ENCODE measurements at places on chromosomes 2 and 18.

DNA sequence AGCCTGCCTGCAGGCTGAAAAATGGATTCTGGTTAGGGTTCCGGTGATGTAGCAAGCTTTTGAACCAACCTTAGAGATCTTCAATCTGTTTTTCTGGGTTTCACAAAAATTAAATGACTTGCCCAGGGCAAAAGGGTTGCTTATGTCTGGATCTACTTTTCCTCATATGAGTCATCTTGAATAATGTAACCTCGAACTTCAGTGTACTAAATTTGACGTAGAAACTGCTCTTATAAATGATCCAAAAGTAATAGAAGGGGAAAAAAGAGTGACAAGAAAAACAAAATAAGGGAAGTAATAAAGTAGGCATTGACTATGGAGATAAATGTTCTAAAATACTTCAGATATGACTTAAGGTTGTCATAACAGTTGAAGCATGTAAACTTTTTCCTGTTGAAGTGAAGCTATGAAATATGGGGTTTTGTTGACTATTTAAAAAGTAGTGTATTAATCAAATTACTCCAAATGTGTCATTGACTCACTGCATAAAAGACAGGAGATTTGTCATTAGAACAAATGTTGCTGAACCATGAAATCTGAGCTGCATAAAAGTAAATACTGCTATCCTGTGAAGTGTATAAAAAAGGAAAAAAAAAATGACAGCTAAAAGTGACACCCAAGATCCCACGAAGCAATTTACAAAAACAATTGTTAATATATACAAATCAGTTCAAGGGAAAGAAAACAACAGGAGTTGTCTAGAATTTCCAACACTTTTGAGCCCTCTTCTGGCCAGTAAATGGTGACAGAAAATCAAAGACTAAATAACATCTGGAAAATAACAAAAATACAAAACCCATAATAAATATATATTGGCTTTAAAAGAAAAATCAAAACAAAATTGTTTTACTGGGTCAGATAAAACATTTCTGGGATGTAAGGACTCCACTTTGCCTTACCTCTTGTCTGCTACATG is 103.6 kb upstream of the SERPINE2 start:
- no peak for DNase-seq

- DNase-seq: no peak
Measured at GRCh38 chr2:23492337-23492675, 107.3 kb downstream of the KLHL29 start.

- no peak for DNase-seq
Measured at GRCh38 chr2:95106081-95106480, 15.5 kb downstream of the MRPS5 start.

DNA sequence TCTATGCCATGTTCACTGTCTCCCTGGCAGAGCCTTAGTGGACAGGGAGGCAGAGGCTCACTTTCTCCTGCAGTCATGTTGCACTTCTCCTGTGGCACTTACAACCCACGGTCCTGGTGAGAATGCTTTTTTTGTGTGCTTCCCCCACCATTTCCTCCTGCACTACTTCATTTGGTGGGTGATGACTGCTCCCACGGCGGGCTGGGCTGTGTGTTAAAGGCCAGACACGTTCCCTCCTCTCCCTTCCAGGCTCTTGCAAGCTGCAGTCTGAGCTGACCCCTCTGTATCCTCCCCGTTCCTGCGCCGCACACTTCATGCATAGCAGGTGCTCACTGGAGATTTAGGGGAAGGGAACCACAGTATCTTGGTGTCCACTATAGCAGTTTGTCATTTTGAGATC is 170.5 kb downstream of the CELF4 start:
- DNase-seq: no peak

GRCh38 chr18:21714474-21714873 is 9.9 kb upstream of the ABHD3 start:
- no peak for DNase-seq

DNA sequence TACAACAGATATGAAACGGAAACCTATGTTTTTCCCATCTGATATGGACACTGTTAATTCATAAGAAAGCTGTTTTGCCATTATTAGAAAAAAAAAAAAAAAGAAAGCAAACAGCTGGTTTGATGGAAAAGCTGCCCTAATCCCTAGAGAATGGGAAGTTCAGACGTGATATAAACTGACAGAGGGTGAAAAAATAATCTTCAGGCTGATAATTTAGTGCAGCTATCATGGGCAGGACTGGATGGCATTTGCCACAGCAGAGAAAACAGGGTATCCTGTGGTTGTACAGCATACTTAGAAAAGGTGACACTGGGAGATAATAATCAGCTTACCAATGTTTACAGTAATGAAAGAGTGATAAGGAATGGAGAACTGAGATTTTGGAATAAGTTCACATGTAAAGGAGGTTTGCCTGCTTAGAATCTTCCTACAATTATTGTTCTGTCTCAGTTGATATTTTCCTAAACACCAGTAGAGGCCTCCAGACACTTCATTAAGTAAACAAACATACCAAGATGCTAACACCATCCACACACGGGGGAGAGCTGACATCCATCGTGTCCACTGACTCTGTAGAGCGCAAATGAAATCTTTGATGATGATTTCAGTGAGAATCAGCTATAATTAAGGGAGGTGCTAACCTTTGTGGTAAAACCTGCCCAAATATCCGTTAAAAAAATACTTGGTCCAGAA is 211.6 kb upstream of the MMADHC start:
- DNase-seq: no peak

DNA sequence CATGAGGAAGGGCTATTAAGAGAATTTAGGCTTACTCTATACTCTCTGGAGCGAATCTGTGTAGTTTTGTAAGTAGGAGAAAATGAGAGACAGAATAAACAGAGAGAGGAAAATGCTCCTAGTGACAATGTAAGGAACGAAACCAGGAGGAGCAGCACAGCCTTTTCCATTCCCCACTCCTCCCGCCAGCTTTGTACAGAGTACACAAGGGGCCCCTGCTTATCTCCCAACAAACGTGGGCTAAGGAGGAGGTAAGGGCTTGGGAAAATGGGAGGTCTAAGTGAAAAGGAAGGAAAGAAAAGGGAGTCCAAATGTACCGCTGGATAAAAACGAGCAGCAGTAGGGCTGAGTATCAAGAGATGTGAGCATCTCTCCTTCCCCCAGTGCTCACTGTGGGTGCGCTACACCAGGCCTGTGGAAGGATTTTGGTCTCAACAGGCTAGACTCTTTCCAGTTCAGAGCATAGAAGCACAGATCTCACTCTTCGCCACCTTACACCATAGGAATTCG is 12.1 kb upstream of the IHH start:
- DNase-seq: no peak

DNA sequence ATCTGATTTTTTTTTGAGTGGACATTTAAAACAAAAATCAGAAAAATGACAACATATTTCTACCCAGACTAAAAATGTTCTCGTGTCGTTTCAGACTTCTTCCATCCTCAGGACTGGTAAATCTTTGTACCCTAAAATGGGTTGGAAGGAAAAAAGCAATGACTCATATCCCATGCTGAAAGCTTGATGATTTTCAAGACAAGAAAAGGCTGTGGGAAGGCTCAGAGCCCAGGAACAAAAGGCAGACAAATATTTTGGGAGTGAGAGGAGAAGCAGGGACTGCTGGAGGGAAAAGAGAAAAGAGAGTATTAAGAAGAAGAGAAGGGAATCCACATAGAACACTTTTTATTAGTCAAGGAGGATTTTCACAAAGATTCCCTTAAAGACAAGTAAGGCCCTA is 77.1 kb upstream of the CTAGE1 start:
- no peak for DNase-seq

DNA sequence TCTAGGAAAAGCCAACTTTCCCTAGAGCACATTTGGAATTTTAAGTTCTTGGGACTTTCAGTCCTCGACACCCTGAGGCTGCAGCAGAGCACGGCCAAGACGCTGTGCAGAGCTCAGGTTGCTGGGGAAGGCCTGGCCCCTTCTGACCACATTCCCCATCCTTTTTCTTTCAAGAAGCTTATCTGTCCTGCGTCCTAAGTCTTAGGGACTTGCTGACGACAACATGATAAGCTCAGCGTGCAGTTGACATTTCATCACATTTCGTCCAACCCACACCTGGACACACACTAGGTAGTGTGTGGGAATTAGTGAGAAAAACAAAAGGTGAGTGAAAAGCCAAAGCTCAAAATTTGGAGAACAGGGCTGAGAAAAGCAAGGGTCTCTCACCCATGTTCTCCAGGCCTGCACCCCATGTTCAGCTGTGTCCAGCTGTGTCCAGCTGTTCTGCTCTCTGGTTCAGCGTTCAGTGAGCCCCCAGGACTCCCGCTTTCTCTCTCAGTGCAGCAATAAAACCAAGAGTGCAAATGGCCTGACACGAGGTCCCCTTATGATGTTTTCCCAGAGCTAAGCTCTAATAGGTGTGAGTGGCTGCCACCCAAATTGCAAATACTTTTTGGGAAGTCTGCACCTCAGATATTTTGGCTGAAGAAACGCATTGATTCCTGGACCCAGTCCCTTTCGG is 101.9 kb downstream of the RGPD3 start:
- no peak for DNase-seq

DNA sequence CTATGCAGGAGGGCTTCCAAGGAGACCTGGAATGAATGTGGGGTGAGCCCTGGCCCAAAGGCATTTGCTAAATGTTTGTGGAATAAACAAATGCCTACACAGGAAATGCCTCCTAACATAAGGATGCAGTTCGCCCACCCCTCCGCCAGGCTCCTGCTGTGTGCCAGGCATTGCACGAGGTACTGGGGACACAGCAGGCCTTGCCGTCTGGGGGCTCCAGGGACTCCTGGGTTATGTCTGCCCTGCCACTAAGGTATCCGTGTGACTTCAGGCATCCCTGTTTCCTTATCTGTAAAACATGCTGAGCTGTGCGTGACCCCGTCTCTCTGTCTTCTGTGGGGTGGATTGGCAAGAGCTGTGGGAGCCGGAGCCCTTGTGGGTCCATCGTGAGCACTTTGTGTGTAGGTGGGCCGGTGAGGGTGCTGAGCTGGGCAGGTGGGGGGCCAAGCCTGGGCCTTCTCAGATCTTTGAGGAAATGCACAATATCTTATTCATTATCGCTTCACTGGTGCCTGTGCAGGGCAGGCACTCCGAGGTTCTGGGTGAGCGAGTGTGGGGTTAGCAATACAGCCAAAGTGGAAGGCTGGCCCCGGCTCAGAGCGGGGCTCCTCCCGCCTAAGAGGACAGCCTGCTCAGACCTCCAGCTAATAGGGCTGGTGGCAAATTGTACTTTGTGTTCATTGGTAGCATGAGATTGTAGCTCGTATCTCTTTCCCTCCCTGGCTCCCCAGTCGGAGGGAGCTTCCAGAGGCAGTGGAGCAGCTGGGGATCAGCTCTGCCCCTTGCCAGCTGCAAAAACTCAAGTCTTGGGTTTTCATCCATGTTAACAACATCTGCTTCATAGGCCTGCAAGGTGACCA is 126.8 kb downstream of the GLI2 start:
- DNase-seq: no peak

GRCh38 chr2:190961918-190962487 is 52.0 kb downstream of the STAT1 start:
- DNase-seq: no peak

Data from CD4-positive, alpha-beta T cell treated with Interferon alpha-2 for 1 hour (primary cell).